Osteoblast (primary cell): ENCODE measurements at places on chromosomes 2 and 18.

DNA sequence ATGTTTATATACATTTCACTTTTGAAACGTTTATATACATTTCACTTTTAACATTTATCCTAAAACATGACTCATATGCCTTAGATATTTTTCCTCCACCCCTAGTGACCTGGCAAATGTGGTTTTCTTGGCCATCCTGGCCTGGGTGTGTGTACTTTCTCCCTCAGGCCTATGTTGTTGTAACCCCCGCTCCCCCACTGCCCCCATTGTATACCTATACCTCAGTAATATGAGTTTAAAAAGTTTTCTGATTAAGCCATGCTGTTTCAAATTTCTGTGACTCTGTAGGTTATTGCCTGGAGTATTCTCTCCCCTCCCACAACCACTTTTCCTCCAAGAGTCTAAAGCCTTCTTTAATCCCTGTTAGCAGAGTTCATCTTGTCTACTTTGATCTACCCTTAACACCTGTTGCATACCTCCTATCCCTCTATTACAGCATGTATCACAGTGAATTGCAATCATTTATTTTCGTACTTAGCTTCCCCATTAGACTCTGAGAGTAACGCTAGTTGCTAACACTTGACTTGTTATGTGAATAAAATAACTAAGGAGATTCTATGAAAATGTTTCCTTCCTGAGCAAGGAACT, 67.9 kb downstream of the LCLAT1 start:
- H3K4me1 ChIP-seq, result peaks cover 19% of the 10 kb centered on the region
- no peaks in the 10 kb centered on the region for H3K36me3 ChIP-seq
- H3K4me3 ChIP-seq, result no peak overlapping the region
- H3K27me3 ChIP-seq, result no peaks in the 10 kb centered on the region
- DNase-seq, result peak; percentile 66

DNA sequence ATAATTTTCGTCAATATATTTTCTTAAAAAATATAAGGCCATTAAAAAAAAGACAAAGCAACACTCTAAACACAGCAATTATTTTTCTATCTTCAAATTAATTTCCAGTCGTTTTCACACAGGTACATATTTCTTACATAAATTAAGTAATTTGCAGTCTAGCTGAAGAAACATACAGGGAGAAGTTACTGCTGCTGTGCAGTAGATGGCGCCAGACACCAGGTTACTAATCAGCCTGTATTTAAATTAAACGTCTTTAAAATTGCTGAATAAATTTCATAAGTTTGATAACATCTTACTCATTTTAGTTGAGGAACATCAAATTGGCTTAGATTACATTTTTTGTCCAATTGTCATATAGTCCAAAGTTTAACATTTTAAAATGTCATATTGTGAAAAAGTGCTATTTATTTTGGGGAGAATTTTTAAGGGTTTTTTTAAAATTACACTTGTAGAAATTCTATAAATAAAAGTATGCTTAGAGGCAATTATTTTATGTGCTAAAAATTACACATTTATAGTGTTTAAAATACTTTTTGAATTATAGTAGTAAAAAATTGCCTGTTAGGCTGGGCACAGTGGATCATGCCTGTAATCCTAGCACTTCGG, 88.4 kb downstream of the PMAIP1 start:
- H3K27ac ChIP-seq, result no peak overlapping the region
- H3K4me1 ChIP-seq, result no peaks in the 10 kb centered on the region
- H3K27me3 ChIP-seq, result peaks cover 24% of the 10 kb centered on the region

DNA sequence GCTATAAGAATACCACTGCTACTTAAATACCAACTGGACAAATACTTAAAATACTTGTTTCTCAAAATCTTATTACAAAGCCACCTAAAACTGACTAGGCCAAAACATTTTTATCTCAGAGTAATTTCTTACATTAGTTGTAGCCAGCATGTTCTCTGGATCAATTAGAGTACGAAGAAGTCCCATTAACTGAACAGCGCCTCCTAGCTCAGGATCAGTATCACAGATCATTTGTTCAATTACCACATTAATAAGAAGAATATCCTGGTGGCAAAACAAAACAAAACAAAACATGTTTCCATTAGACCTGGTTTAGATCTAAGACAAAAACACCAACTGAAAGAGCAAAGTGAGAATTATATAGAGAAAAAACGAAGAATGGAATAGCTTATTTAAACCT, 36.0 kb downstream of the PPP4R3B start:
- no peak for DNase-seq
- peak overlapping the region; percentile 38 for H3K27ac ChIP-seq
- no peaks in the 10 kb centered on the region for H3K27me3 ChIP-seq

GRCh38 chr2:54629914-54630857, 93.3 kb upstream of the EML6 start:
- no peak overlapping the region for H3K4me3 ChIP-seq
- no peaks in the 10 kb centered on the region for H3K27me3 ChIP-seq
- H3K4me1 ChIP-seq, result peaks cover 32% of the 10 kb centered on the region
- peaks cover 81% of the 10 kb centered on the region for H3K36me3 ChIP-seq
